ENCODE measurements at places on chromosomes 5 and 9.

- no peak for DNase-seq
These were observed 92.5 kb upstream of the CPEB4 start for GRCh38 chr5:173795601-173796000.

DNA sequence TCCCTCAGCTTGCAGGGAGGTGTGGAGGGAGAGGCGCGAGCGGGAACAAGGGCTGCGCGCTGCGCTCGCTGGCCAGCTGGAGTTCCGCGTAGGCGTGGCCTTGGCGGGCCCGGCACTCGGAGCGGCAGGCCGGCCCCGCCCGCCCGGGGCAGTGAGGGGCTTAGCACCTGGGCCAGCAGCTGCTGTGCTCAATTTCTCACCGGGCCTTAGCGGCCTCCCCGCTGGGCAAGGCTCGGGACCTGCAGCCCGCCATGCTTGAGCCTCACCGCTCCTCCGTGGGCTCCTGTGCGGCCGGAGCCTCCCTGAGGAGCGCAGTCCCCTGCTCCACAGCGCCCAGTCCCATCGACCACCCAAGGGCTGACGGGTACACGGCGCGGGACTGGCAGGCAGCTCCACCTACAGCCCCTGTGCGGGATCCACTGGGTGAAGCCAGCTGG, 1516.4 kb downstream of the EFNA5 start:
- no peak for DNase-seq

- peak; percentile 69 for DNase-seq
These were observed 63.9 kb downstream of the PRRT1B start for GRCh38 chr9:131609099-131609830.

- no peak for DNase-seq
These were observed 13.7 kb downstream of the IL31RA start for GRCh38 chr5:55864606-55865541.

- DNase-seq, result peak; percentile 66
These were observed 11.6 kb upstream of the CMBL start for GRCh38 chr5:10319202-10319851.

All from RPMI7951 (cell line).